RPMI7951 (cell line): ENCODE measurements at places on chromosomes 2 and 18. TPM values are rescaled to one million over a fixed set of nuclear protein-coding genes. Genes with fewer than 3 reads are reported as not detected.

STEAP3 gene
- 27.3 and 32.2 TPM in 2 replicates for total RNA-seq

LAMA3 gene
- total RNA-seq, result 0.49 and 2.9 TPM in 2 replicates

NOSTRIN gene
- 0.20 TPM in 1 of 2 replicates, not detected in the other for total RNA-seq

MLPH gene
- 121 and 159 TPM in 2 replicates for total RNA-seq

RAB10 gene
- total RNA-seq, result 120 and 138 TPM in 2 replicates

CDKL4 gene
- 0.12 and 0.49 TPM in 2 replicates for total RNA-seq

DNA sequence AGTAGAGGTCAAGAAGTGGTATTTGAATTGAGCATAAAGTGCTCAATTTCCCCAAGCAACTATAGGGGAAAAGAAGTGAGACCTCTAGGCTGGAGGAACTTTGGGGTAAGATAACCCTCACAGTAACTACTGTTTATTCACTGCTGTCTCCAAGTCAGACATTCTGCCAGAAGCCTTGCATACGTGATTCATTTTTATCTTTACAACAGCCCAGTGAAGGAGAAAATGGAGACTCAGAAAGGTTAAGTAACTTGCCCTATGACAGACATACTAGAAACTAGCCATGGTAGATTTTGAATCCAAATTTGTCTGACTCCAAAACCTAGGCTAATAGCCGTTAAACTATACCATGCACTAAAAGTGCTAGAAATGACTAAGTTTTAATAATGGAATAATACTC lies 28.4 kb downstream of the DNAJC10 start:
- DNase-seq, result no peak

GRCh38 chr18:33317640-33318039 lies 122.9 kb downstream of the CCDC178 start:
- no peak for DNase-seq

- DNase-seq, result no peak
Observed at GRCh38 chr2:96024336-96025193, 10.2 kb downstream of the GPAT2 start.

DNA sequence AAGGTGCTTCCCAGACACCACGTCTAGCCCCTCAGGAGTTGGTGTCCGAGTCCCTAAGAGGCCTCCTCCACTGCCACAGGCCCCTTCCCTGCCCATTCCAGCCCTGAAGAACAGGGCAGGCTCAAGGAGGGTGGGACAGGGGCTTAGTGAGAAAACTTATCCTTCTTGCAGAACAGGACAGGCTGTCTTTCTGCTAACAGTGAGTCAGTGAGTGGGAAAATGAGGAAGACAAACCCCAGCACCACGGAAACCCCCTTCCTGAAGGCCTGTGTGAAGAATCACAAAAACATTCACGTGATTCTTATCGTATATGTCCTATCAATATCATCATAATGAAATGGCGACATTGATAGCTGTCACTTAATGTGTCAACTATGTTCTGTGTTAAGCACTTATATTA lies 9.8 kb downstream of the FZD7 start:
- DNase-seq, result no peak

GRCh38 chr2:129712676-129712985 lies 266.8 kb upstream of the RAB6C start:
- DNase-seq, result no peak

DNA sequence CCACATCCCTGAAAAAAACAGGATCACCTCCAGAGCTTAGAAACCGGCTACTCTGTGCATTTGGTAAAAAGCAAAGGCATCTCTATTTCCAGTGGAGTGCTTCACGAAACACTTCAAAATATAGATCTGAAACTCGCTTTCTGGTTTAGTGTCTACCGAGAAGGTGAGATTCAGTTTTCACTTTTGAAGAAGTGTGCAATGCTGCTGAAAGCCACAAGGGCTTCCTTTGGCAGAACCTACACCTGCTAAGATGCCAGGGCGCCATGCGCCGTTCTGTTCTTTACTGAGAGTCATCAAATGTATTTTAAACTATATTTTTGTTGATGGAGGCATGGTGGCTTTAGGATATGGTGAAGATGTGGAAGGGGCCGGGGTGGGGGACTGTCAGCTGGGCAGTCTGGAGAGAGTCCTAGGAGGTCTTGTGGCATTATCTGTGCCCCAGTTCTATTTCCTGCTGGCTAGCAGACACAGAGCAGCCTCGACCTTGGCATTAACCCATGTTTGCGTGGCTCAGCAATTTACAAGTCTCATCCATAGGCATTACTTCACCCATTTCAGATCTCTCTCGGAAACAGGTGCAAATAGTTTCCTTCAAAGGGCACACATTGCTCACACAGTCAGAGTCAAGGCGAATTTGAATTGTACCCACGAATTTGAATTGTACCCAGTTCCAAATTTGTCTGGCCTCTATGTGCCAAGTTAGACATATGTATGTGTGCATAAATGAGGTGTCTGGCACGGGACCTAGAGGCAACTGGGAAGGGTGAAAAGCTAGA lies 46.7 kb upstream of the KCNF1 start:
- DNase-seq, result no peak

DNA sequence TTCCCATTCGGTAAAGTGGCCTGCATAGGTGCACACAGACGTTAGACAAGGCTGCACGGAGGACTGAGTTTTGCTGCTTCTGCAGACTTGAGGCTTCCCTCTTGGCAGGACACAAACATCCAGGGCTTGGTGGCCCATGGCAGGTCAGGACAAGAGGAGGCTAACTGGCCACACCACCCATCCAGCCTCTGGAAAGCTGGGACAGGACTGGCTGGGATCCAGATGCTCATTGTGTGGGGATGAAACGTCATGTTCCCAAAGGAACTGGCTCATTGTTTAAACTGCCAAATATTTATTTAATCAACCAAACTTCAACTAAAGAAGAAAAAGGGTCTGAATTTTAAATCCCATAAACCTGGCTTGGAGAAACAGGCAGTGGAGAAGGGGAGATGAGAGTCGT lies 239.1 kb upstream of the EPAS1 start:
- no peak for DNase-seq

DNA sequence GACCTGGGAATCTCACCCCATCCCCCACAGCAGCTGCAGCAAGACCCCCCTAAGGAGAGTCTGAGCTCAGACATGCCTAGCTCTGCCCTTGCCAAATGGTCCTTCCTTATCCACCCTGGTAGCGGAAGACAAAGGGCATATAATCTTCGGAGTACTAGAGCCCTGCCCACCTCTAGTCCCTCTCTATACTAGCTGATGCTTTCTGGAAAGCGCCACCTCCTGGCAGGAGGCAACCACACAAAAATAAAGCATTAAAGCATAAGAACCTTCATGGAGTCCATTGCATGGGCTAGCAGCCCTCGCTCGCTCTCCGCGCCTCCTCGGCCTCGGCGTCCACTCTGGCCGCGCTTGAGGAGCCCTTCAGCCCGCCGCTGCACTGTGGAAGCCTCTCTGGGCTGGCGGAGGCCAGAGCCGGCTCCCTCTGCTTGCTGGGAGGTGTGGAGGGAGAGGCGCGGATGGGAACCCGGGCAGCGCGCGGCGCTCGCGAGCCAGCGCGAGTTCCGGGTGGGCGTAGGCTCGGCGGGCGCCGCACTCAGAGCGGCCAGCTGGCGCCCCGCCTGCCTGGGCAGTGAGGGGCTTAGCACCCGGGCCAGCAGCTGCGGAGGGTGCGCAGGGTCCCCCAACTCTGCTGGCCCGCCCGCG lies 941.2 kb downstream of the SUCLG1 start:
- DNase-seq, result no peak

DNA sequence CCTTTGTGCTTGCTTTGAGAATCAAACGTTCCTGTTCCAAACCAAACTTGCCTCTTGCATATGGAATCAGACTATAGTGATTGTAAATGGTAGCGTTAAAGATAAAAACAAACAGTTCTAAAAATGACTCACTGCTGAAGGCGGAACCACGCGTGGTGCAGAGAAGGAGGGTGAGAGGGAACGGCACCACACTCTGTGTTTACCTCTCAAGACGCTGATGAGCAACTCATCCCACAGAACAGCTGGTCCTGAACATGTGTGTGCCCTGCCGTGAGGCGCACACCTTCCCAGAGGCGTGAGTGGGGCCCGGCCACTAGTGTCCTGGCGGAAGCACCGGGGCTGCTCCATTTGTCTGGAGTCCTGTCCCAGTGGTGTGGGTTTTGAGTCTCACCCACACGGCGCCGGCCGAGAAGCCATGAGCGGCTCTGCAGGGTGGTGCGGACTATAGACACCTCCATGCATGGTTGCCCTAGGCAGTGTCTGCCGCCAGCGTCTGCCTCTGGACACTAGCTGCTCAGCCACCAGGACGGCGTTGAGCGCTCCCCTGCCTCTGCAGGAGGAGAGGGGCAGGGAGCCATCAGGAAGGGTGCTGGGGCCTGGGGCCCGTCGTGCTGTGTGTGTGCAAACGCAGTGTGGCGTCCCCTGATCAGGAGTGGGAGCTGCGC lies 52.1 kb downstream of the NFATC1 start:
- no peak for DNase-seq

GRCh38 chr2:240713928-240714746 lies 22.5 kb downstream of the AQP12A start:
- DNase-seq, result no peak

DNA sequence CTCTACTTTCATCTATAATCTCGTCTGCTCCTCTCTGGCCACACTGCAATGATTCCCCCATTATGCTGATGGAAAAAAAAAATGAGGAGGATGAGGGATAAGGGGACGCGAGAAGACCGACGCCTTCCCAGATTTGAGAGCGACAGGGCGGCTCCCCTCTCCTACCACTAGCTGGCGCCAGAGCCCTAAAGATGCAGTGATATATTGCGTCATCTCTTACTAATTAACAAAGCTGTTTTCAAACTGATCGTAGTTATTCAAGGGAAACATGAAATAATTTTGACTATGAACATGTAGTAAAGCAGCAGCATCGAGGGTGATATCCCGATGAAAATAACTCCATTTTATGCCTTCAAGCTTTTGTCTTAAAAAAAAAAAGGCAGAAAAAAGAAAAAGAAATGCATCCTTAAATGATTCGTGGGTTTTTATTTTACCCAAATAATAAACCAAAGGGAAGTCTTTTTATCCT lies 48.0 kb upstream of the HNRNPA3 start:
- DNase-seq, result peak; percentile 79

DNA sequence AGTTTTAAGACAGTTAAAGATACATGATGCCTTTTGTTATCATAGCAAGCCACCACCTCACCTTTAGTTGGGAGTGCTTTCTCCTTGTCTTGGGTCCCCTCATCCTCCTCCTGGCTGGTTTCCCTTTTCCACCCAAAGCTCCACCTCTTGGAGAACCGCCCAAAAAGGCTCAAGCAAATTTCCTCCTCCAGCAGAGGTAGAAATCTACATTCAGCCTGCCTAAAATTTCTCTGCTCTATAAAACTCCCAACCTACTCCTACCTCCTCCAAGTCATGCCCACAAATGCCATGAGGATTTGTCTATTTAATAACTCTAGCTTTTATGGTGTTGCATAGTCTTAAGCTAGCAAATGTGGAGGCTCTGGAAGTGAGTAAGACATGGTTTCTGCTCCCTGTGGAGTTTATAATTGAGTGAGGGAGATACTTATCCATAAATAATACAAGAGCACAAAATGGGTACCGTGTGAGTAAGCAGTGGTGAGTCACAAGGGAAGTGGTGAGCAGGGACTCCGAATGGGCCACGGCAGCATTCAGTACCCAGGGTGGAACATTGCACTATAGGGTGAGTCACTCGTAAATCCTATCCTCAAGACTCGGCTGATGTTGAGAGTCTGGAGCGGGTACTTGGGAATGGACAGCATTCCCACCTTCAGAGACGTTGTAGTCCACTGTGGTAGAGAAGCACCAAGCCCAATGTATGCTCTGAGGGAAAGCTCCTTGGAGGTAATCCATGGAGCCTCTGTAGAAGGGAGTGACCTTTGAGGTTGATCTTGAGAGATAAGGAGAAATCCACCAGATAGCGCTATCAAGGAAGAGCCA lies 146.3 kb downstream of the RTN4 start:
- DNase-seq, result peak; percentile 99

DNA sequence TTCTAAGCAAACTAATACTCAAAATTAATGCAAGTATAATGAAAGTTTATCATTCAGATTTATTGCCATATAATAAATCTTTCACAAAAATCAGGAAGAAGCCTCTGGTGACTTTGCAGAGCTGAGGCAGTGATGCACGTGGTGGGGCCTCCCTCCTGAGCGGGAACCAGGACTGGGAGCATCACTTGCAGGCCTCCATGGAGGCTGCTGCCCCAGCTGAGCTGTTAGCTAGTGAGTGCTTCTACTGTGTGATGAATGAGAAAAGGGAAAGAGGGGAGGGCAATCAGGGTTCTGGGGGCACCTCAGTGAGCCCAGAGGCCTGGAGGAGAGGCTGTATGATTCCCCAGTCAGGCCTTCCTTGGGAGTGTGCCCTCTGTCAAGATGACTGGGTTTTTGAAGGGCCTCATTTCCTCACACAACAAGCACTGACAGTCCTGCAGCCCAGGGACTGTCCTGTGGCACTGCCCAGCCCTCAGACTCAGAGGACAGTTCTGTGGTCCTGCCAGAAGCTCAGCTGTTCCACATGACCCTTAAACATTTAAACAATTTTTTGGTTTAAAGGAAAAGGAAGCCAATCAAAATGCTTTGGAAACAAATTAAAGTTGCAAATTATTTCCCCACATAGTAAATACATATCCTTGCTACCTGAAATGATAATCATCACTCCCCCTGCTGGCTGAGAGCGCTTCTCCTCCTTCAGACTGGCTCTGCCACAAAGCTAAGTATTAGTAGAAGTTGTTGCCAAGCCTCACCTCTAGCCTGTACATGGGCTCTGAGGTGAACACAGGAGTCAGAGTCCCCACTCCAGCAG lies 90.9 kb upstream of the SMAD7 start:
- DNase-seq, result peak; percentile 52

GRCh38 chr18:63240531-63241316 lies 78.8 kb downstream of the BCL2 start:
- no peak for DNase-seq

- DNase-seq, result no peak
Observed at GRCh38 chr2:9118383-9118960, 88.1 kb upstream of the ASAP2 start.

DNA sequence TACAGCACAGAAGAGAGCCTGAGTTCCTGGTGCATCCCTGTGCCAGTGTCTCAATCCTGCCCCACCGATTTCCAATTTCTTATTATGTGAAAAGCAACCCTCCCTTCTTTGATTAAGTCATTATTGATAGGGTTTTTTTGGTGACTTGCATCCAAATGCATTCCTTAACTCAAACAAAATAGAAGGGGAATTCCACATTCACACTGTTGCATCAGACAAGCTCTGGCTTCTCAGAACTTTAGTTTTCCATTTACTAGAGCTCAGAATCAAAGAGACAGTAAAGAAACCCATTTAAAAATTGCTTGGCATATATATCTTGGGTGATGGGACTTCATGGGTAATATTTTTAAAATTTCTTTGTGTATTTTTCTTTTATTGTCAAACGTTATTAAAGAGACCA lies 13.8 kb upstream of the TMEM200C start:
- no peak for DNase-seq
